Right lung (tissue), 10 donors: ENCODE measurements at places on chromosomes 7 and 10.

GRCh38 chr10:8049045-8049864, 5.2 kb upstream of the GATA3 start:
- no peak for DNase-seq

DNA sequence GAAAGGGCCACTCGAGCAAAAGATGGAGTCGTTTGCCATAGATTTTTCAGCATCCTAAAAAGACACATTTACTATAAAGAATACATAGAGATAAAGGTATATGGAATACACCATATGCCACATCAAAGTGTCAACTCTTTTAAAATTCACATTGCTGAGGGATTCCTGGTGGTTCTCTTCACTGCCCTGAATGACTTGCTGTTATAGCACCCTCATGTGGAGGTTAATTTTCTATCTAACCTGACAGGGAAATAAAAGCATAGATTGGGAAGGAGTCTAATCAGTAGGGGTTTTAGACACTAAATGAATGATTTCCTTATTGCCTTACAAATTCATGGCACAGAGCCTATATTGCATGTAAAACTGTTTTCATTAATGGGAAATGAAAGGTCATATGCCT, 25.9 kb downstream of the DNAH11 start:
- no peak for DNase-seq

DNA sequence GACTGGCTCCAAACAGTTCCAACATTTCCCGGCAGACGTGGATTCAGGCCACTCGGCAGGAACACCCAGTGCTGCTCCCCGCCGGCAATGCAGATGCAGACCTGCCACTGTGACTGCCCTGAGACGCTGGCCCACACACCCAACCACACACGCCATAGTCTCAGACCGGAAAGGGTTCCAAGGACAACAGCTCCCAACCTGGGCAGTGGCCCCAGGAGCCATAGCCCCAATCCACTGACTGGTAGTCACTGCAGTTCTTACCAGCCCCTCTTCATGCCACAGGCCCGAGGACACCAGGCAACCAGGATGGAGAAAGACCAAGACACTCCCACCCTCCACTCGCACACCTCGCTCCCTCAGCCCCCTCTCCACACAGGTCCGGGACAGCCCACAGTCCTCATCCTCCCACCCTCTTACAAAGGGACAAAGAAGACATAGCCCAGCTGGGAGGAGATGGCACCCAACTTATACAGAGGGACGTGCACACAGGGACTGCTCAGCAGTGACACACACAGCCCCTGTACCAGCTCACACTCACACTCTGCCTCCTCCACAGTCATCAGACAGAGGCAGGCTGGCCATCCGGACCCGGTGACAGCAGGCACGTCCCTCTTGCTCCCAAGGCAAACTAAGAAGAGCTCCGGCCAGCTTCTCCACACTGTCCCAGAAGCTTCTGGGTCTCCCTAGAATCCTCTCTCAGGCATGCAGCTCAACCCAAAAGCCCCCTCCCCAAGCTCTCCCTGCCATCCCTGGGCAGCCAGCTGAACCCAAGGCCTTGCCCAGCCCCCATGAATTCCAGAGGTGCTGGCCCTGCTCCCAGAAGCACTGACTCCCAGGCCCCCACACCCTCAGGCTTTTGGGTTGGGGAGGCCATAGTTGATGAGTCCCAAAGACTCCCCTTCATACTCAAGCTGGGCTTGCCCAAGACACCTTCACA, 24.8 kb downstream of the KCNH2 start:
- DNase-seq, result no peak

GRCh38 chr10:132447446-132448247, 50.6 kb downstream of the PWWP2B start:
- DNase-seq, result peak; percentile 37

DNA sequence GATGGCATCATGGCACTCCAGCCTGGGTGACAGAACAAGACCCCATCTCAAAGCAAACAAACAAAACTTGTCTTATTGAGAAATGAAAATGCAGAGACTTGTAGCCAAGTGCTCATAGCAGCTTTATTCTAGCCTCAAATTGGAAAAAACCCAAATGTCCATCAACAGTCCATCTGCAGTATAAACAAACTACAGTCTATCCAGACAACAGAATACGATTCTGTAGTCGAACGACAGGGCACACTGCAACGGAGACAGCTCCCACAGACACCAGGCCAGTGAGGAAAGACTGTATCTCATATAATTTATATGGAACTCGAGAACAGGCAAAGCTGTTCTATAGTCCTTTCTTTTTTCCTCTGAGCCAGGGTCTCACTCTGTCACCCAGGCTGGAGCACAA, 40.8 kb upstream of the SUN1 start:
- DNase-seq, result peak; percentile 63

- peak; percentile 64 for DNase-seq
These were observed 271.7 kb downstream of the TRIL start for GRCh38 chr7:28686418-28686800.

DNA sequence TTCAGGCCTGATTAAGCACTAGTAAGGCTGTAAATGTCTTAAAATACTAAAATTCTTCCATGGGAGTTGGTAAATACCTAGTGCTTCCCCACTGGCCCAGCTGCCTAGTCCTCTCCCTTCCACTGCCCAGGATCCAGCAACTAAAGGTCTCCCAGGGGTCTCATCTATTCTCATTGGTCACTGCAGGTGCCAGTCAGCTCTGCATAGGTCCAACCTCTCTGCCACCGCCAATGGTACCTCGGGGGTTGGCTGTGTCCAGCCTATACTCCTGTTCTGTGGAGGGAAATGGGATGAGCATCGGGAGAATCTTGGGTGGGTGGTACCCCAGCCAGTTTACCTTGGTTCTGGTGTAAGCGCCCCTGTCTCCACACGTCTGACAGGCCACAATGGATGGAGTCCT, 6.1 kb upstream of the CREB5 start:
- no peak for DNase-seq
